Activated naive CD8-positive, alpha-beta T cell treated with anti-CD3 and anti-CD28 coated beads for 36 hours (primary cell): ENCODE measurements at places on chromosomes 5 and 9. TPM values are rescaled to one million over a fixed set of nuclear protein-coding genes. Genes with fewer than 3 reads are reported as not detected.

ATP10B gene
- total RNA-seq: not detected

NPR3 gene
- total RNA-seq: not detected

F2RL1 gene
- 3.6 TPM for total RNA-seq

REEP2 gene
- total RNA-seq: 3.5 TPM

NEK6 gene
- 18.8 TPM for total RNA-seq

GLRA1 gene
- not detected for total RNA-seq

ELOVL7 gene
- 0.31 TPM for total RNA-seq

P4HA2 gene
- total RNA-seq: 8.7 TPM

ALDH1A1 gene
- total RNA-seq: not detected

CACFD1 gene
- 0.54 TPM for total RNA-seq

HSPB3 gene
- total RNA-seq: not detected

DND1 gene
- total RNA-seq: 3.7 TPM

ACER2 gene
- total RNA-seq: 1.3 TPM
